ENCODE measurements at places on chromosomes 3 and 15.

GRCh38 chr3:98003306-98003969 lies 31.2 kb upstream of the RIOX2 start:
- no peak for DNase-seq

GRCh38 chr3:16390581-16390980 lies 122.9 kb downstream of the RFTN1 start:
- DNase-seq, result no peak

- peak; percentile 64 for DNase-seq
Observed at GRCh38 chr3:52026041-52026440, 30.3 kb downstream of the DUSP7 start.

DNA sequence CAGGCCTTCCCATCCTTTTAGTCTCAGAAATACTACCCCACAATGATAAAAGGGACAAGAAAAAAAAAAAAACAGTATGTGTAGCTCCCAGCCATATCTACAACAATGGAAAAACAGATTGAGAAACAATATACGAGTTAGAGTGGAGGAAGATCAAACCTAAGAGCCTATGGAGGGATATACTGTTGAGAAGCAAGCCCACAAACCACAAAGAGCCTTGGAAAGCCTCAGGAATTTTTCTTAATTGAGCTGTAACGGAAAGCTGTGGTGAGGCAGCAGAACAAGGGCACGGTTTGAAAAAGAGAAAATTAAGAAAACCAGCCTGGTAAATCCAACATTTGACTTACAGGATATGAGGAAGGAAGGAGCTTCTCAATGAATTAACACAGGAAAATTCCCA lies 21.4 kb downstream of the KPNA1 start:
- DNase-seq, result no peak

DNA sequence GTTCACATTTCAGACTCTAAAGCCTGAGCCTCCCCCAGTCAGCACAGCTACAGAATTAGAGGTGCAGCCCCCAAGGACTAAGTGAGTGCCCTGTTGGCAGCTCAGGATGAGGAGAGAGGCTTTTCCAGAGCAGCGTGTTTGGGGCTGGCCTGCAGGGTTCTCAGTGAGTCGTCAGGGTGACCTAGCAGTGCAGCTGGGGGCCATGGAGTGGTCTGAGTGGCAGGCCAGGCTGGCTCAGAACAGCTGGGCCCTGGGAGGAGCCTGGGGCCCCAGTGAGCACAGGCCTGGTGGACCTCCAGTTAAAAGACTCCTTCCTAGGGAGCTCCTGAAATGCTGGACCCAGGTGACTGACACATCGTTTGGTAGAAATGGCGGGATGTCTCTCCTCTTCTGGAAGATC lies 108.3 kb downstream of the SLC49A4 start:
- no peak for DNase-seq

DNA sequence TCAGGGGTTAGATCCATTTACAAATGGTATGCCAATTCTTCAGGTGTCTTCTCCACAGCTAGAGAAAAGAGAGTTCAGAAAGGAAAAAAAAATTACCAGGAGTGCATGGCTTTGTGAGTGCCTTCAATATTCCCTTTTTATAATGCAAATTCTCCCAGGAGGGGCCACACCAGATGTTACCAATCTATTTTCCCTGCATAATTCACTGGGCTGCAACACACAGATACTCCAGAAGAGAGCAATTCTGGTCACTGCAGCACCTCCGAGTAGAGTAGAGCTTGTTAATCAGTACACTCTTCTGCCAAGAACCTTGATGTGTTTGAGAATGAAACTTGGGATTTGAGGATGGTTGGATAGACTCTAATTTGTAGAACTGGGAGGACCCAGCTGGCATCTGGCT lies 80.7 kb upstream of the SPRED1 start:
- DNase-seq, result no peak

- DNase-seq, result no peak
Observed at GRCh38 chr3:13145131-13145825, 72.0 kb upstream of the IQSEC1 start.

GRCh38 chr15:31211353-31211752 lies 109.8 kb upstream of the TRPM1 start:
- no peak for DNase-seq

GRCh38 chr15:99129644-99130043 lies 24.8 kb downstream of the SYNM start:
- DNase-seq, result no peak

DNA sequence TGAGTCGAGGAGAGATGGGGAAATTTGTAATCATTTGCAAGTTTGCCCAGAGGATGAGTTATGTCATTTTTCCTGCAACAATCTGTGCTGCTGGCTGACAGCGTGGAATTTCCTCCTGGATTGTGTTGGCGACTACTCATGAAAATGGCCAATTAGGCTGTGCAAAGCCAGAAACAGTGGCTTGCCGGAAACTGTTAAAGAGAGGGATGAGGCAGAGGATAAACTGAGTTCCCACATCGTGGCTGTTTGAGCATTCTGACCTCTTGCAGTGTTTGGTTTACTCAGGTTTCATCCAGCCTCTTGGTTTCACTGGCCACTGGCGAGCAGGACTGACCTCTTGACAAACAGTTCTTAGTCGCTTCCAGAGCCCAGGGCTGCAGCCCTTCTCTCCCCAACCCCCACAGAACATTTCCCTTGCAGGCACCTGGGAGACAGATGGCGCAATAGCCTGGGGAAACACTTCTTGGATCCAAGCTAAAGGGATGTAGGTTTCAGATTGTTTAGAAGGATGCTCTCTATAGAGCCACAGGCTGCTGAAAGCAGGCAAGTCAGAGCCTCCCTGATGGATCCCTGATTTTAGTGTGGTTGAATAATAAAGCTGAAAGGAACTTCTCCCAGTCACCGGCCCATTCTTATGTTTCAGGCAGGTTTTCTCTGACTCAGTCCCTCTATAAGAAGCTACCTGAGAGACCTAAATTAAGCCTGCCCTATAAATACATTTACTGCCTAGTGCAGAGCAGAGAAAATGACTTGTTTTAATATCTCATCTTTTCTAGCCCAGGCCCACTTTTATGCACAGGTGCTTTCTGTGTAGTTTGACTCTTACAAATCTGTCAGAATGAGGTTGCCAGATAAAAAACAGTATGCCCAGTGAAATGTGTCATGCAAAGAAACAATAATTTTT lies 92.8 kb upstream of the UBE2E1 start:
- peak; percentile 32 for DNase-seq

GRCh38 chr3:54909191-54909590 lies 18.7 kb downstream of the LRTM1 start:
- no peak for DNase-seq

DNA sequence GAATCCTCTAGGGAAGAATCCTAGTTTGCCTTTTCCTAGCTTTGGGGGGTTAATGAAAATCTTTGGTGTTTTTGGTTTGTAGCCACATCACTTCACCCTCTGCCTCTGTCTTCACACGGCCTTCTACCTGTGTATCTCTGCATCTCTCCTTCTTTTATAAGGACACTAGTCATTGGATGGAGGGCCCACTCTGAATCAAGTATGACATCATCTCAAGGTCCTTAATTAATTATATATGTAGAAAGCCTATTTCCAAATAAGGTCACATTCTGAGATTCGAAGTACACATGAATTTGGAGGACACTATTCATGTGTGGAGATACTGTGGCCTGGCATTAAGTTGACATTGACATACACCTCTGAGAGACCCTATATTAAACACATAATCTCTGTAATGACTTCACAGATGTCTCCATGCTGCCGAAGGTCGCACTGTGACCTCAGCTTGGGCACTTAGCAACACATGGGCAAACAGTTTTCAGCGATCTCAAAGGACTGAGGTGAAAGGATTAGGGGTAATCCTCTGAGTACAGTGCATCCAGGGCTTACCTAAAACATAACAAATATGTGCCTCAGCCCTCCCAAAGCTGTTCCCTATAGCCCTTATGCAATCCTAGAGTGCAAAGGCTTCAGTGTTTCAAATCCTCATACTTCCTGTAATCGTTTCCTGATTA lies 446.0 kb downstream of the FGF12 start:
- DNase-seq, result no peak

DNA sequence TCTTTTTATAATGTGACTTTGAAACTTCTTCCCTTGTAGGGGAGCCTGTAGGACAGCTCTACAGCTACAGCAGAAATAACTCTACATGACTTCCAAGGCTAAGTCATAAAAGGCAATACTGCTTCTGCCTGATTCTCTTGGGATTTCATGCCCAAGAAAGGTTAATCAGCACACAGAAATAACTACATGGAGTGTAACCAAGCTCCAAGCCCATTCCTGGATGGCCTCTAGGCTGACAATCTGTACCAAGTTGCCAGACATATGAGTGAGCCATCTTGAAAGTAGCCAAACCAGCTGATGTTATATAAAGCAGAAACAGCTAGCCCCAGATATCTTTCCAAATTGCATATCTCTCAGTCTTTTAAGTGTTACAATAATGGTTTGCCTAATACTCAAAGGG lies 75.8 kb upstream of the OSTN start:
- no peak for DNase-seq

DNA sequence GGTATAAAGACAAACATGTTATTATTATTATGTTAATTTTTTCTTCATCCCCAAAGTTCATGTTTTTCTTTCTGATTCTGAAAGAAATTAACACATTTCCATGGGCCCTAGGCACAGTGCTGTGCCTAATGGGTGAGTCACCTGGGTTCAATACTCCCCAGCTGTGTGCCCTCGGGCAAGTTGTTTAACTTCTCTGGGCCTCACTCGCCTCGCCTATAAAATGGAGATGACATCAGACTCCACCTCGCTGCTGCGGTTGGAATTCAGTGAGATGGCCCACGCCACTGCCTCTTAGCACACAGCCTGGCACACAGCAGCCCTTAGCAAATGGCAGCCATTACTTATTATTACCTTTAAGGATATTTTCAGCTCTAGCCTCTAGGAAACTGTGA lies 22.6 kb downstream of the DNASE1L3 start:
- DNase-seq, result no peak

- no peak for DNase-seq
Observed at GRCh38 chr3:150723946-150724345, 20.2 kb upstream of the ERICH6 start.

GRCh38 chr3:138254216-138254615 lies 67.1 kb downstream of the ARMC8 start:
- no peak for DNase-seq

GRCh38 chr15:98455904-98456303 lies 192.4 kb upstream of the IGF1R start:
- DNase-seq, result no peak

DNA sequence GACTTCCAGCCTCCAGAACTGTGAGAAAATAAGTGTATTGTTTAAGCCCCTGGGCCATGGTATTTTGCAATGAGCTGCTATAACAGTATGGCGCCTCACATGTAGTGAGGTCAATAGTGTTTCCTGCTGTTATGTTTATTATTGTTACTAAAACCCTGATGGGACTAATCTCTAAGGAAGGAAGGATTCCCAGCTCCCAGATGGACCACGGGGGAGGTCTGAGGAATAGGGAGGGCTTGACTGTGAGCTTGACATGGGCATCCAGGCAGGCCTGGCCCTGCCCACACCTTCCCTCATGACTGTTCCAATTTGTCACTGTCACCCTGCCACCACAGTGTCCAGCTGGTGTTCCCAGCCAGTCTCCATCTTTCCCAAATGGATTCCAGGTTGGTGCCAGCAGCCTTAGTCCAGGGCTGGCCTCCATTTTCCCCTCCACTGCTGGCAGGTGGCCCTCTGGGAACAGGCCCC lies 14.5 kb upstream of the SLC41A3 start:
- DNase-seq, result no peak

- DNase-seq, result no peak
Observed at GRCh38 chr3:143267989-143268388, 148.4 kb downstream of the CHST2 start.

DNA sequence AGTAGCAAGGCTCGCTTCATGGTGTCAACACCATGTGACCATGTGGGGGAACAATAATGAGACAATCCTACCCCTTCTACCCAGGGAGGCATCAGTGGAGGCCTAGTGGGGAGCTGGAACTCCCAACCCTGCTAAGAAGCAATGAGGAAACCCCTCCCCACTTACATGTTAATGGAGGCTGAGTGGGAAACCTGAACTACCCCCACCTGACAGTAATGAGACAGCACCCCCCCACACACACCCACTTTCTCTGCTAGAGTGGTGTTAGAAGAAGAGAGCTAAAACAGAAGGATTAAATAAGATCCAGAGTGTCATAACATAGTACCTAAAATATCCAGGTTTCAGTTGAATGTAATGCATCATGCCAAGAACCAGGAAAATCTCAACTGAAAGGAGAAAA lies 78.6 kb downstream of the NEO1 start:
- DNase-seq, result no peak

- DNase-seq, result no peak
Observed at GRCh38 chr3:186931532-186932280, 1.4 kb downstream of the ST6GAL1 start.

DNA sequence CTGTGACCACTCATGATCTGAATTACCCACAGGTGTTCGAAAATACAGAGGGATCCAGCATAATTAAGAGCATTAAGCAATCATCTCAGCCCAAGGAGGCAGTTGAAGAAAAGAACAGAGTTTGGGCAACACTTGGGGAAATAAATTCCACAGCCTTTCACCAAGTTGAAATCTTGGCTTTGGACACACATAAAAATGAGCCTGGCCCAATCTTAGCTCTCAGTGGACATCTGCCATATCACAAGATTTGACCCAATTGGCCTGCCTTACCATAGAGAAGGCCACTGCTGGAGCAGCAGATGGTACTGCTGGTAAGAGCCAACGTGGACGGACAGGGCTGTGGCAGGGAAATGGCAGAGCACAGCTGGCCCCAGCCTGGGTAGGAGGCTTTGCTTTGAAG lies 13.0 kb downstream of the FOXP1 start:
- no peak for DNase-seq

DNA sequence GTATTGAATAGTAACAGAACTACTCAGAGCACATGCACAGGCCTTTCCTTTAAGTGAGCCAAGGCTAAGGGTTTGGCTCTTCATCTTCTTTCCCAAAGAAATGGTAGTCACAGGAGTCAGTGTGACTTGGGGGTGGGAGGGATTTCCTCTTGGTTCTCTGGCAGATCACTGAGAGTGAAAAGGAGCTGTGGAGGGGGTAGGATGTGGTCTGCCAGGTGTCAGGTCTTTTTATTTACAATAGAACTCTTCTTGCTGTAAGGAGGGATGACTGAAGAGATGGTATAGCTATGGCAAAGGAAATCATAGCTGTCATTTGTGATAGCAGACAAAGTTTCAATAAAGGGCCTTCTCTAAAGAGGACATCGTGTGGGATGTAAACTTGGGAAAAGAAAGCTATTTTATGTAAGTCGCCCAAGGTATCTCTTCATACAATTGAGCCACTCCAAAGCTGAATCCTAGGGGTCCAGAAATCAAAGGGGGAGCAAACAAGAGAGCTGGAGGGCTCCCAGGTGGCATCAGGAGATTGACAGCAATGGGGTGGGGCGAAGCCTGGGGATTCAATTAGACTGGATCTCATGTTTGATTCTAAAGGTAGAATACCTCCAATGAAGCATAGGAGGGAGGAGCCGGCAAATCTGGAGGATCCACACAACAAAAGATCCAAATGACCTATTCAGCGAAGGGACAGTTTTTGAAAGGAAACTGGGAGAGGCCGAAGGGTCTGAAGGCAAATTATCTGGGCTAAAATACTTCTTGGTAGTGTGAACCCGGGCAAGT lies 20.0 kb upstream of the CHD2 start:
- DNase-seq, result no peak

DNA sequence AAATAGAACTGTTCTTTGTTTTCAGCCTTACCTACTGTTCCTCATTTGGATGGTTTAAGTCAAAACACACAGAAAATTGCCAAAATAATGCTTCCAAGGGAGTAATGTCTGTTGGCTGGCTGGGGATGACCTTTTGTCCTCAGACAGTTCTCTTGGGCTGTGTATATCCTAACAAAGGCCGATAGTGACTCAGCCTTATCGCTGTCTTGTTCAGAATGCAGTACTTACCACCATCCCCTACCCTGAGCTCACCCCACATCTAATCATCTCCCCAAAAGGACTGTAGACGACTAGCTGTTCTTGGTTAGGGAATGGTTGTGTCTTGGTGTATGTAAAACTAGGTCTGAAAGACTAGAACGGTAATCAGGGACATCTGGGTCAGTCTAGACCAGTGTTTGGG lies 35.0 kb downstream of the RAB11A start:
- no peak for DNase-seq
